ENCODE measurements at places on chromosomes 1 and 21. TPM values are rescaled to one million over a fixed set of nuclear protein-coding genes. Genes with fewer than 3 reads are reported as not detected.

MFSD2A gene
- 13.8 TPM for total RNA-seq

- H3K27ac ChIP-seq, result no peak overlapping the region
- no peaks in the 10 kb centered on the region for H3K36me3 ChIP-seq
- DNase-seq, result no peak
- H3K4me3 ChIP-seq, result no peak overlapping the region
These were observed 34.2 kb upstream of the GNPAT start for GRCh38 chr1:231206856-231207255.

CD1D gene
- not detected for total RNA-seq

CASQ1 gene
- total RNA-seq, result not detected

- no peak overlapping the region for H3K27ac ChIP-seq
- H3K27me3 ChIP-seq, result no peaks in the 10 kb centered on the region
- peaks cover 3% of the 10 kb centered on the region for H3K4me1 ChIP-seq
- 0 out of 2 replicates have a peak, but pooled peaks cover 2% of the 10 kb centered on the region for H3K36me3 ChIP-seq
- DNase-seq, result no peak
These were observed 6.5 kb upstream of the ZZZ3 start for GRCh38 chr1:77688939-77689338.

SLAMF7 gene
- total RNA-seq, result not detected

NES gene
- 169 TPM for total RNA-seq
